Left renal pelvis (tissue), 4 donors: ENCODE measurements at places on chromosomes 16 and 17.

GRCh38 chr16:2784358-2785100 is 2.8 kb downstream of the PRSS33 start:
- no peak for DNase-seq

DNA sequence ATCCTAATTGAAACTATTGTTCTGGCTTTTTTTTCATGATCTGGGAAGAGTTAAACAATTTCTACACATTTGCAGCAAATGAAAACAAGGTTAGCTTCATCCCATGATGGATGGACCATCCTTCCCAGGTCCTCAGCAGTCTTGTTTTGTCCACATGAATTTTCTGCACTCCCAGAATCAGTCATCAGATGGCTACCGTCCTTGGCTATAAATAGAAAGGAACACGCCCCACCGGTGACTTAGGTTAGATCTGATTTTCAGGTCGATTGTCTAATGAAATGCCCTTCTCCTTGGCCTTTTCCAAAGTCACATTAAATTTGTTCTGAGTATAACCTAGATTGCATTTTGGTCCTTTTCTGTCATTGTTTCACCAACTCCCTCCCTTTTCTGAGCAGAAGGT is 41.4 kb upstream of the NOL11 start:
- DNase-seq = no peak

DNA sequence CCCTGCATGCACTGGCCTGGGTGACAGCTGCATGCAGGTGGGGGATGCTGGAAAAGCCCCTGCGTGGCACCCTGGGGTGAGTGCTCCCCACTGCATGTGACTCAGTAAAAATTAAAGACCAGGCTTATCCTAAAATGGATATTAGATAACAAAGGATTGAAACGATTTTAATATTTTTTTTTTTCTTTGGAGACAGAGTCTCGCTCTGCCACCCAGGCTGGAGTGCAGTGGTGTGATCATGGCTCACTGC is 334.9 kb downstream of the C16orf95 start:
- no peak for DNase-seq

- no peak for DNase-seq
These were observed 20.9 kb downstream of the KLHDC4 start for GRCh38 chr16:87744750-87745514.
